Sciatic nerve (tissue), 2 donors: ENCODE measurements at places on chromosomes 7 and 10. TPM values are rescaled to one million over a fixed set of nuclear protein-coding genes. Genes with fewer than 3 reads are reported as not detected.
A peak's percentile ranks its signal among the peaks of the same experiment; 100 is the strongest.

DNA sequence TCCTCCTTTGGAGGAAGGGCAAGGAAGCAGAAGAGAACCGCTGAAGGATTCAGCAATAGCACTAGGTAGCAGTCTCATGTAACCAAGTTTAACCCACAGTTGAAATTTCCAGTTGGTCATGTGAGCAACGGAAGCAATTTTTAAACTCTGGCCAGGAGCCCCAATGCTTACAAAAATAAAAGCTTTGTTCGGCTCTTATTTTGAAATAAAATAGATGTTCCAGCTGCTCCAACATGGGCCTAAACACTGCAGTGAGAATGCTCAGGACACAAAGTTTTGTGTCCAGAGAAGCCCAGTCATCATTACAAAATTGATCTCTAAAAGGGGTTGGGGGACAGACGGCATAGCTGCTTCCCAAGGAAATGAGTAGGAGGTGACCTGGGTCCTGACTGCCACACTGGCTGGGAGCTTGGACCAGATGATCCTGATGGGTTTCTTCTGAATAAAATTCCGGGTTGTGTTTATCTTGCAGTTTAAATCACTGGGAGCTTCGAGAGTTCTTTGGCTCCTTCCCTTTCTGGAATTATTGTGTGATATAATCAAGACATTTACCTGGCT, 452 bp upstream of the TMEM140 start:
- no peak for DNase-seq

- no peak for DNase-seq
These were observed 15.6 kb upstream of the PLEKHS1 start for GRCh38 chr10:113735913-113736312.

GRCh38 chr7:134024739-134025138, 102.4 kb upstream of the LRGUK start:
- no peak for DNase-seq

- no peak for DNase-seq
These were observed 792.6 kb upstream of the C7orf33 start for GRCh38 chr7:147798001-147798400.

DNA sequence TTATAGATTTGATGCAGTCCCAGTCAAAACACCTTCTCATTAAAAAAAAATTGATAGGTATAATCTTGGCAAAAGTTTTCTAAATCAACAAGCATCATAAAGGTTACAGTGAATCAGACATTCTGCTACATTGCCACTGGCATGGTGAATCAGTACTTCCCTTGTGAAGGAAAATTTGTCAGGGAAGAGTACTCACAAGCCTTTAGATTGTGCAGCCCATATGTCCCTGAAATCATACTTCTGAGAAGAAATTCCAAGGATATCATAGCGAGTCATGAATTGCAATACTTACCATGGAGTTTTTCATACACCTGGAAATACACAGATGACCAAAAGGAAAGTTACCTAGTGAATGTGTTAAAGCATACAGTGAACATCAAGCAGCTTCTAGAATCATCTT, 17.2 kb downstream of the VSTM2A start:
- DNase-seq, result no peak

ICA1 gene
- 27.0 TPM for total RNA-seq

- no peak for DNase-seq
These were observed 805 bp downstream of the ZNF736 start for GRCh38 chr7:64314566-64314965.

KLF14 gene
- total RNA-seq, result 1.1 TPM

SFMBT2 gene
- total RNA-seq, result 14.6 TPM

DNA sequence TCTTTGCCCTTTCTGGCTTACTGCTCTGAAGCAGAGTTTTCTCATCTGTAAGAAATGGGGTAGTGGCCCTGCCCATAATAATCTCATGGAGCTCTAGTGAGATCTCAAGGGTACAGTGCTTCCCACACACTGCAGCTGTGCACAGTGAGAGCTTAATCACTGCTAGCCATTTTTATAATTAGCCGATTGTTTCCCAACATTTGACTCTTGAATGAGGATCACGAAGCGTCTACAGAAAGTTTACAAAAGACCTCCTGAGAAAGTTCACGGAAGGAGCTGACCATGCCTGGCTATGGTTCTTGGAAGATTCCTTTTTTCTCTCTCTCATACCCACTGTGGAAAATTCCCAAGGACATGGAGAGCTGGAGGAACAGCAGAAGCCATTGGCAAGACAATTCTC, 70.4 kb downstream of the FAM171A1 start:
- DNase-seq, result no peak

DENND2A gene
- 37.6 TPM for total RNA-seq

GRCh38 chr7:103777440-103777839, 212.0 kb downstream of the RELN start:
- no peak for DNase-seq

GRCh38 chr7:7595451-7595850, 28.8 kb downstream of the MIOS start:
- no peak for DNase-seq

CNPY1 gene
- total RNA-seq, result not detected

DNA sequence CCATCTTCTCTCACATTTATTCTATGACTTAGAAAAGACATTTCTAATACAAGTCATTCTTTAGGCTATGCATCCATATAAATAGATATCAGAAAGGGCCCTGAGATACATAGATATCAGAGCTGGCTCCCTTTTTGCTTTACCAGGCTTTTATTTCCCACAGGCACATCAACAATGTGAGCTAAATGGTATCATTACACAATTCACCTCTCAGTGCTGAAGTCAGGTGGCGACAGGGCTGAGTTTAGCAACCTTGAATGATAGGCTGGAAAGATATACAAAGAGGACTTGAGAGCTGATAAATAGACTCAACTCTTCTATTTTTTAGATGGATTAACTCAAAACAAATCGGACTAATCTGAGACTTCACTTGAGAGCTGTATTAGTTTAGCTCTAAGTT, 189.2 kb upstream of the COL1A2 start:
- no peak for DNase-seq

- DNase-seq, result no peak
These were observed 17.2 kb downstream of the SGPL1 start for GRCh38 chr10:70832852-70833528.

- peak; percentile 84 for DNase-seq
These were observed at the start of gene BCL7B for GRCh38 chr7:73557397-73558257. TSS of gene BCL7B (minus strand) at chr7:73557690. CDS start at chr7:73557578, 112 bp downstream.

DNA sequence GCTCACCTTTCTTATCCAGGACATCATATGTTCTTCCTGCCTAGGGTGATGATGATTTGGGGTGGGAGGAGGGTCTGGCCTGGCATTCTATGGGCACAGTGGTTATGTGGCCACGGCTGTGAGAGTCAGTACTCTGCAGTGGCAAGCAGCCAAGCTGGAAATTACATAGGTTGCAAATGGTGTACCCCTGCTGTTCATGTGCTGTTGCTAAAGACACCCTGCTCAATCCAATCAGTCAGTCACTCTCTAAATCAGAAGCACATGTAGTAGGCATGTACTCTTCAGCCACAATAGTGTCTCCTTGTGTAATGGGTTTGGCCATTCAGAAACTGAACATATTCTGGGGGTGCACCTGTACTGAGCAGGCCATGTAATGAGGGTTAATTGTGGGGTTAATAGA, 449.1 kb upstream of the ANKRD30A start:
- DNase-seq, result no peak

GBX1 gene
- total RNA-seq, result not detected

DNA sequence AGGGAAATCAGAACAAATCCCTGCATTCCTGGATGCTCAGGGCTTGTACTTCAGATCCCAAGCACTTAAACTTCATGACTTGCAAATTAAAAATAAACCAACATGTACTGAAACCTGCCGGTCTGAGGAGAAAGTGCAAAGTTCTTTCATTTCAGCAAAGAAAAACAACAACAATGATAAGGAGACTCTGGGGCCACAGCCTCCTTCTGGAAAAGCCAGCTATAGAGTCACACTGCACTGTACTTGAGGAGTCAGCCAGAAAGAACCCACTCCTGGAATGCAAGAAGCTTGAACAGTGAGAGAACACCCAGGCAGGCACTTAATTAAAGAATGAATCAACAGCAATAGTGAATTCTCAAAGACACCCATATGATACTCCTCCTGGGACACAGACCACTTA, 49.7 kb upstream of the TM9SF3 start:
- DNase-seq, result no peak

DNA sequence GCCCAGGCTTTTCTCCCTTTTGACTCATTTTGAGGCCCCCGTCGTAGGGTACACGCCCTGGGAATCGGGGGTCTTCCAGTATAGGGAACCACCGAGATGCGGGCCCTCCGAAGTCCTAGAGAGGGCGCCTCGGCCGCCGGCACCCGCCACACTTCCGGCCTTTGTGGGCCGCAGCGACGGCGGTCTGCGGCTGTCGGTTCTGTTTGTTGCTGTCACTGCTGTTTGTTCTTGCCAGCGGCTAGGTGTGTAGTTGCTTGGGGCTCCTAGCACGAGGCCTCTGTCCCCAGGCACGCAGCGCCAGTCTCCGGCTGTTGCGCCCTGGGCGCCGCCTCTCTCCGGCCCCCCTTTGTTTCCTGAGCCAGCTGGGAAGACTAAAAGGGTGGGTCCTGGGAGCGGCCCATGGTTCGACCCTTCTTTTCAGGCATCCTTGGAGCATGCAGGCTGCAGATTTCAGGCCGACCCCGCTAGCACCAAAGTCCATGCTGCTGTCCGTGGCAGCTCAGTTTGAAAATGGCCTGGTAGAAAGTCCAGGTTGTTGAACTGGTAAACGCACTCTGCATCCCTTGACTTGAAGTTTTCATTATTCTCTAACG, 17.8 kb upstream of the ZKSCAN1 start:
- DNase-seq, result peak; percentile 69

DNA sequence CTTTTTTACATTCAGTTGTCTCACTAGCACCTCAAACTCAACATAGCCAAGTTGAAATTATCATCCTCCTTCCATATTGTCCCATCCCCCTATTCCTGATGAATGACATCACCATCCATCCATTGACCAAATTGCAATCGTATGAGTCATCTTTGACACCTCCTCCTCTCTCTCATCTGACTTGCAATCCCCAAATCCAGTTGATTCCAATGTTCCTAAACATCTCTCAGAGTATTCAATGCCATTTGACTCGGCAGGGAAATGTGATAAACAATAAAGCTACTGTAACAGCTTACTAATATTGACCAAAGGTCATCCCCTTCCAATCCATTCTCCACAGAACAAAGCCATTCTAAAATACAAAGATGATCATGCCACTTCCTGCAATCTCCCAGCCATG, 1047.8 kb downstream of the NRG3 start:
- no peak for DNase-seq

- no peak for DNase-seq
These were observed 1.6 kb downstream of the AHR start for GRCh38 chr7:17300012-17300411.

GRCh38 chr7:144487901-144488300, 84.4 kb upstream of the NOBOX start:
- no peak for DNase-seq

- no peak for DNase-seq
These were observed 87.9 kb downstream of the FZD1 start for GRCh38 chr7:91352091-91352490.
